Neural crest cell (in vitro differentiated cells): ENCODE measurements at places on chromosomes 2 and 18. TPM values are rescaled to one million over a fixed set of nuclear protein-coding genes. Genes with fewer than 3 reads are reported as not detected.

GRCh38 chr2:236449167-236449761, 120.4 kb upstream of the ACKR3 start:
- H3K4me1 ChIP-seq, result peaks cover 7% of the 10 kb centered on the region
- H3K27me3 ChIP-seq, result no peaks in the 10 kb centered on the region
- H3K36me3 ChIP-seq, result no peaks in the 10 kb centered on the region
- H3K4me3 ChIP-seq, result no peak overlapping the region
- no peak for DNase-seq
- no peak overlapping the region for H3K27ac ChIP-seq

DNA sequence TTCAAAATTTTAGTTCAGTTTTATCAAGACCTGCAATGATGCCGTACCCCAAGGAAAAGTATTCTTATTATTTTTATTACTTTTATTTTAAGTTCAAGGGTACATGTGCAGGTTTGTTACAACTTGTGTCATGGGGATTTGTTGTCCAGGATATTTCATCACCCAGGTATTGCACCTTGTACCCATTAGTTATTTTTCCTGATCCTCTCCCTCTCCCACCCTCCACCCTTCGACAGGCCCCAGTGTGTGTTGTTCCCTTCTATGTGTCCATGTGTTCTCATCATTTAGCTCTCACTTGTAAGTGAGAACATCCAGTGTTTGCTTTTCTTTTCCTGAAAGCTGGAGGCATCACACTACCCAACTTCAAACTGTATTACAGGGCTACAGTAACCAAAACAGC, 122.0 kb downstream of the CCDC102B start:
- DNase-seq, result no peak
- no peak overlapping the region for H3K4me3 ChIP-seq

DNA sequence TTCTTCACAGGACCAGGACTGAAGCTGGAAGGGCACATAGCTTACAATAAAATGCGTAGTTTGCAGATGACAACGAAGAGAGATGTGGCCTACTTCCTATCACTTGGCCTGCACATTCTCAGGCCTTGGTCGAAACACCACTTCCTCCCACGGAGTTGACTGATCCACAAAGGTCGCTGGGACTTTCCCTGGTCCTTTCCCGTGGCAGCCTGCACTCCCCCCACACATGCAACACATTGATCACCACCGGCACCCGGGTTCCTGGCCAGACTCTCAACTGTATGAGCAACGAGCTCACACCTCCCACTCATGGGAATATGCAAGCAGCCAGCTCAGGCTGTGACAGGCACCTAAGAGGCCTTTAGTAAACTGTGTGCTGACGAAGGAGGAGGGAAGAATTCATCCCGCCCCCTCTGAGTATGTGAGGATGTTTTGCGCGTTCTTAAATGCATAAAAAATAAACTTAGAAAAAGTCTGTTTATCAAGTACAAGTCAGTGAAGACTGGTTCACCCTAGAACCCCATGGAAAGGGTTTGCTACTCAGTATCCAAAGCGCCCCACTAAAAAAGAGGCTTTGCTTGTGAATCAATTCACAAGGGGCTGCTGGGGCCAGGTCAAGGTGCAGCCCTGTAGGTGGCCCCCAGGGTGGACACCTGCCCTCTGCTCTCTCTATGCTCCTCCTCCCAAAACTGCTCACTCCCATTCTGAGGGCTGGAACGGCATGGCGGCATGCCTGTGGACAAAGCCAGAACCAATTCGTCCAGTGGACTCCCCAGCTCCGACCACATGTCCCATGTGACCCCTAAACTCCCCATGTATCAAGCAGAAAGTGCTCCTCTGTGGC, 154.3 kb downstream of the EIPR1 start:
- no peak overlapping the region for H3K27ac ChIP-seq
- peaks cover 39% of the 10 kb centered on the region for H3K36me3 ChIP-seq
- no peaks in the 10 kb centered on the region for H3K27me3 ChIP-seq
- H3K4me3 ChIP-seq, result no peak overlapping the region
- DNase-seq, result no peak

GRCh38 chr18:79477711-79478483, 82.2 kb downstream of the NFATC1 start:
- H3K36me3 ChIP-seq, result no peaks in the 10 kb centered on the region
- H3K4me1 ChIP-seq, result peaks cover 15% of the 10 kb centered on the region
- no peak overlapping the region for H3K27ac ChIP-seq
- no peak for DNase-seq

- H3K4me1 ChIP-seq, result peaks cover 5% of the 10 kb centered on the region
- no peak overlapping the region for H3K4me3 ChIP-seq
- H3K27me3 ChIP-seq, result no peaks in the 10 kb centered on the region
- H3K27ac ChIP-seq, result no peak overlapping the region
Measured at GRCh38 chr2:241975593-241976284, 106.2 kb downstream of the RTP5 start.

DNA sequence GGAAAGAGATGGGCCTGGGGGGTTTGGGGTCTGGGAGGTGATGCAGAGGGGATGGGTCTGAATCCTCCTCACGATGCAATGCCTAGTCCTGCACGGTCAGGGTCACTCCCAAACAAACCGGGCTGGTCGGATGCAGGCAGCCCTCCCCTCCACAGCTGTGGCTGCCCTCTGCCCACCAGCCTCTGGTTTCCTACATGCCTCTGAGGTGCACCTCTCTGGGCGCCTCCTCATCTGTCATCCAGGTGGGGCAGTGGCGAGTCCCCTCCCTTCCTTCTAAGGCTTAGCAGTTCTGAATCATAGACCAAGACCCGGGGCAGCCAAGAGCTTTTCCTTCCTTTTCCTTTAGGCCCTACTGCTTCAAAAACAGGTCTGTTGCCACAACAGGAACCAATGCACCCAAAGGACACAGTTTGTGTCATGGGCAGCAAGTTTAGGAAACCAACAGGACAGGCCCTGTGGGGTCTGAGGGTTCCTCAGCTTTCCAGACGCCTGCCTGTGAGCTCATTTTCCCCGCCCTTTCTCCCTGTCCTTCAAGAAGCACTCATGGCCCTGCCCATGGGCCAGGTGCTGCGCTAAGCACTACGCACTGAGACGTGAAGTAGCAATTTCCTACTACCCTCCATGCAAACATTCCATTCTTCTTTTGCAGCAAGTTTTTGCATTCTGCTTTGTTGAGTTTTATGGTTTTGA, 6.5 kb upstream of the MAL start:
- H3K4me1 ChIP-seq, result peaks cover 6% of the 10 kb centered on the region
- H3K27me3 ChIP-seq, result peaks cover 46% of the 10 kb centered on the region
- no peak overlapping the region for H3K4me3 ChIP-seq
- no peak for DNase-seq
- no peak overlapping the region for H3K27ac ChIP-seq

DNA sequence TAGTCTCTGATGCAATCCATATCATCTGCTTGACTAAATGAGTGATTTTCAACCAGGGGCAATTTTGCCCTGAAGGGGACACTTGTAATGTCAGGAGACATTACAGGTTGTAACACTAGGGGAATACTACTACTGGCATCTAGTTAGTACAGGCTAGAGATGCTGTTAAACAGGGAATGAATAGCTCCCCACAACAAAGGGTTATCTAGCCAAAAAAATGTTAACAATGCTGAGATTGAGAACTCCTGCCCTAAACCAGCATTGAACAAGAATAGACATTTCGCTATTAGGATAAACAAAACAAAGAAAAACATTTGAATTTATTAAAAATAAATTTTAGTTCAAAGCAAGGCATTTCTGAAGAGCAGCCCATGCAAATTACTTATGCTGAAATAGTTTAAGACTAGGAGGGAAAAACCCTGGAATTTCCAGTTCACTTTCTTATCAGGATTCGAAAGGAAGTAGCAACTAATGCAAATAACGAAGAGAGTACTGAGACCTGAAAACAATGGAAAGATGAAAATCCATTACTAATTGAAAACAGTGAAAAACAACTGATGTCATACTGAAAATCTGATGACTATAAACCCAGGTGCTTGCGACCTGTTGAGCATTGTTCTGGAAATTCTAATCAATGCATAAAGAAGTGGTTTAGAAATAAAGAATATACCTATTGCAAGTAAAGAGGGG, 53.1 kb downstream of the CAB39 start:
- H3K36me3 ChIP-seq, result peaks cover 25% of the 10 kb centered on the region
- H3K4me3 ChIP-seq, result no peak overlapping the region
- DNase-seq, result no peak
- H3K27me3 ChIP-seq, result no peaks in the 10 kb centered on the region
- no peak overlapping the region for H3K27ac ChIP-seq

DNA sequence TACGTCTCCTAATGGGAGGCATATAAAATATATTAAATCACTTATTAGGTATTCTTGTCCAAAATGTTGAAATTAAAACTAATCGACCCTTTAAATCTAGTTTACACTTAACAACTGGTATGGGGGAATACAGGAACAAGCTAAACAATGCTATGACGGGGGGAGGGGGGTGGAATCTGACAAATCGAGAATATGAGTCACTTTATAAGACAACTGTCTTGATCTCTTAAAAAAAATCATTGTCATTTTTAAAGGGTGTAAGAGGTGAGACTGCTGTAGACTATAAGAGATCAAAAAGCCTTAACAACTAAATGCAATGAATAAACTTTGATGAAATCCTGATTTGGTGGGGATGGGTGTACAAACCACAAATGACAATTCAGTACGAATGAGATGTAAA, 6.0 kb downstream of the MAP3K2 start:
- H3K36me3 ChIP-seq, result peaks cover 6% of the 10 kb centered on the region
- DNase-seq, result no peak
- H3K4me1 ChIP-seq, result peaks cover 27% of the 10 kb centered on the region
- no peak overlapping the region for H3K27ac ChIP-seq
- no peaks in the 10 kb centered on the region for H3K27me3 ChIP-seq
- no peak overlapping the region for H3K4me3 ChIP-seq

- peaks cover 9% of the 10 kb centered on the region for H3K4me1 ChIP-seq
- no peak for DNase-seq
- peaks cover 55% of the 10 kb centered on the region for H3K27me3 ChIP-seq
- no peaks in the 10 kb centered on the region for H3K36me3 ChIP-seq
- H3K27ac ChIP-seq, result no peak overlapping the region
Measured at GRCh38 chr2:26687328-26687727, 5.2 kb upstream of the KCNK3 start.

DNA sequence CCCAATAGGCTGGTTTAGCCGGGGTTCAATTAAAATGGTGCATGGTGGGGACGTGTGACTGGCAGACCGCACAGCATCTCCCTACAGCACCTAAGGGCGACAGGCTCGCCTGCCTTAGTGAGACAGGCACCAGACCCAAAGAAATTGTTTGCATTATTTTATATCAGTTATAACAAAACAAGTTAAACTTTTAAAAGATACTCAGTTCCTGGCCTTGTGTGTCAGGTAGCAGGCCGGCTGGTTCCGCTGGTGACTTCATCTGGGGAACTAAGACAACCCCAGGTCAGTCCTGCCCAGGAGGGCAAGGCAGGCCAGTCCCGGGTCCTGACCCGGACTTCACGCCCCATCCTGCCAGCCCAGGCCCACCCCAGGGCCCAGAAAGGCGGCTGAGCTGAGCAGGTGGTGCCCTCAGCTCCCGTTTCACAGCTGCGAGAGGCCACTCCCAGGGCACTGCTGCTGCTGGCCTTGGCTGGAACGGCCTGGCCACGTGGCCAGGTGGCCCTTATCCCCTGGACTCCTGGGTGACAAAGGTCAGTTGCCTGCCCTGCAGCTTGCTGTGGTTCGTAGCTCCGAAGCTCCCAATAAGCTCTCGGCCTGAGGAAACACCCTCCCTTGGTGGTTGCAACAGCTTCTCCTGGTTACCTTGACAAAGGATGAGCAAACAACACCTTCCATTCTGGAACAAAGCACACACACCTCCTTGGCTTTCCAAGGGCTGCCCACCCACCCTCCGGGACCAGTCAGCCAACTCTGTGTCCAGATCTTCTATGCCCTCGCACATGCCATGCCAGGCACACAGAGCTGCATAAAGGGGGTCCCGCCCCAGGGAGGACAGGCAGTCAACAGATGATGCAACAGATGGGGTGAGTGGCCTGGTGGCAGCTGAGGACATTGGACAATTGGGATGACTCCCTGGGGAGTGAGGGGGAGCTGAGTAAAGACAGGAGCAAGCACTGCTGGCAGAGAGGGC, 11.3 kb upstream of the AGXT start:
- DNase-seq, result no peak
- H3K27ac ChIP-seq, result peak overlapping the region; percentile 28
- H3K27me3 ChIP-seq, result no peaks in the 10 kb centered on the region
- H3K4me3 ChIP-seq, result no peak overlapping the region
- no peaks in the 10 kb centered on the region for H3K4me1 ChIP-seq

- peak overlapping the region; percentile 52 for H3K4me3 ChIP-seq
- DNase-seq, result no peak
- H3K27ac ChIP-seq, result no peak overlapping the region
- peaks cover 4% of the 10 kb centered on the region for H3K4me1 ChIP-seq
- no peaks in the 10 kb centered on the region for H3K27me3 ChIP-seq
Measured at GRCh38 chr18:35246831-35247230, 6.0 kb downstream of the ZNF397 start.

DNA sequence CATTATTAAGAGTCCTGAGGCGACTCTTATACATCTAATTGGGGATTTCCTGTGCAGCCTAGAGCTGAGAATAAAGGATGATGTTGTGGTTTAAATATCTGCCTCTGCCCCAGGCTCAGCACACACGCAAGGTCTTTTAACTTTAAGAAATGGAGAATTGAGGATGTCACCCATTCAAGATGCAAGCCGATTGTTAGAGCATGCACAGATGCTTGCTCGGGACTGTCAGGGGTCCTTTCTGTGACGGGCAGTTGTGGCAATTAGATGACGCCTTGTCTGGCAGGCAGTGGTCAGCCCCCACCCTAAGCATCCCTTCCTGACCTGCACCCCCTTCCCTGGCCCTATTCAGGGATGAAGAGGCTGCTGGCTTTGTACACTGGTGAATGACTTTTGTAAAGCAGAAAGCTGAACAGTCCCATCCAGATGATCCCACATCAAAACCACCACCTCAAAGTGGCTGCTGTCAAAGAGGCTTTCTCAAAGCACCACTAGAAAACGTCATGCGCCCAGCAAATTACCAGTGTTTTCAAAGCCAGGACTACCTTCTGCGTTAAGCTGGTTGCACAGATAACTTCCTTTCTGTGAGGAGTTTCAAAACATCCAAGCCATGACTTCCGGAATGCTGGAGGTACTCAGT, 23.7 kb downstream of the FAM178B start:
- peak overlapping the region; percentile 40 for H3K4me3 ChIP-seq
- no peaks in the 10 kb centered on the region for H3K27me3 ChIP-seq
- peak overlapping the region; percentile 90 for H3K27ac ChIP-seq
- H3K4me1 ChIP-seq, result peaks cover 66% of the 10 kb centered on the region

GRCh38 chr18:79790996-79791972, 6.5 kb upstream of the KCNG2 start:
- H3K36me3 ChIP-seq, result no peaks in the 10 kb centered on the region
- no peak overlapping the region for H3K4me3 ChIP-seq
- no peak for DNase-seq
- H3K27ac ChIP-seq, result no peak overlapping the region
- H3K4me1 ChIP-seq, result no peaks in the 10 kb centered on the region
- H3K27me3 ChIP-seq, result peaks cover 89% of the 10 kb centered on the region

CSRNP3 gene
- 28.4 and 35.1 TPM in 2 replicates for total RNA-seq

THADA gene
- total RNA-seq, result 33.7 and 33.8 TPM in 2 replicates

ZNF521 gene
- 86.1 and 87.9 TPM in 2 replicates for total RNA-seq
